ENCODE measurements at places on chromosomes 7 and 10.
A peak's percentile ranks its signal among the peaks of the same experiment; 100 is the strongest.

DNA sequence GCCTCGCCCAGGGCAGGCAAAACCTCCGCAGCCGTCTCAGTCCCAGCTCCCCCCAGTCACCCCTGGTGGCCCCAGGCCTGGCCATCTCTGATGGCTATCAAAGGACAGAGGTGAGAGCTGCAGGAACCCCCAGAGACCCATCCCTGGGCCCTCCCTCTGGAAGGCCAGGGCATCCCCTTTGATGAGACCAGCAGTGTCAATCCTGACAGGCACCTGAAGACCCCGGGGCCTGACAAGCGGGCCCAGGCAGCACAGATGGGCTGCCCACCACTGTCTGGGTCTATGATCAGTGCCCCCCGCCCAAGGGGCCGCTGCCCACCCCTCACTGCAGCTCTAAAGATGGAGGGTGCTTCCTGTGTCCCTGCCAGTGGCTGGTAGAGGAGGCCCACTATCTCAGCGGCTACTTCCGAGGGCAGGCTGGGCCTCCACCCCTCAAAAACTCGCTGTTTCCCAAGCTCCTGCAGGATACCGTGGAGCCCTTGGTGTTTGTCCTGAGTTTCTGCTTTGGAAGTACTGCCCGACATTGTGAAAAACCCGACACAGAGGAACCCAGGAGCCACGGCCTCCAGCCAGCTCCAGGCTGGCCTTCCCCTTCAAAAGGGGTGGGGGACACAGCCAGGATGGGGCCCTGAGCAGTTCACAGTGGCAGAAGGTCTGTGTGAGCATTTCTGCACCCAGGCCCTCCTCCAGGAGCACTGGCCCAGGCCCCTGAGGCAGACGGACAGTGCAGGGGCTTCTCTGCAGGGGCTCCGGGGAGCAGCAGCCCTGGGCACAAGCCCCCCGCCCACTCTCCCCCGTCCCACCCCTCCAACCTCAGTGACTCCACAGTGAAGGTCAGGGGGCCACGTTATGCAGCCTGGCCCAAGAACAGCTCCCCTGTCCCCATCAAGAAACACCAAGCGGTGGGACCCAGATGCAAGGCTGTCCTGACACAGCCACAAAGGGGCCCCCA lies 99.2 kb downstream of the PDGFA start:
- DNase-seq, result no peak

- DNase-seq, result no peak
Measured at GRCh38 chr7:2014391-2015241, 218.1 kb downstream of the MAD1L1 start.

GRCh38 chr7:134902058-134902457 lies 84.2 kb upstream of the AGBL3 start:
- no peak for DNase-seq

GRCh38 chr10:90420637-90421318 lies 437.1 kb downstream of the HTR7 start:
- no peak for DNase-seq

GRCh38 chr10:72252972-72253371 lies 20.8 kb upstream of the DDIT4 start:
- DNase-seq, result no peak

- DNase-seq, result no peak
Measured at GRCh38 chr10:29900865-29901264, 158.5 kb downstream of the JCAD start.

DNA sequence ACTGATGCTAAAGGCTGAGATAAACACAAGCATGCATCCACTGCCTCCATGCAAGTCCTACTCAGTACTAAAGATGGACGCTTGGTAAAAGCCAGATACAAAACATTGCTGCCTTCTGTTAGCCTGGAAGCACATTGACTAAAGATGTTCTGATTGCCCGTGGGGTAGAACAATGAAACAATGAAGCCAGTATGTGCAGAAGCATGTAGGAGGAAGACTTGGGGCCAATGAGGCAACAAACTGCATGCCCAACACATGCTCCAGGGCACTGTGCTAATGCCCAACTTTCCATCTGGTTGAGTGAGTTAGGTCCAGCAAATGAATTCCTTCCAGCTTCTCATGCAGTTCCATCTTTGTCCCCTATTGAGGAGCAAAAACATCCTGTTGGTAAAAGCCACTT lies 1245.5 kb downstream of the GATA3 start:
- DNase-seq, result no peak

DNA sequence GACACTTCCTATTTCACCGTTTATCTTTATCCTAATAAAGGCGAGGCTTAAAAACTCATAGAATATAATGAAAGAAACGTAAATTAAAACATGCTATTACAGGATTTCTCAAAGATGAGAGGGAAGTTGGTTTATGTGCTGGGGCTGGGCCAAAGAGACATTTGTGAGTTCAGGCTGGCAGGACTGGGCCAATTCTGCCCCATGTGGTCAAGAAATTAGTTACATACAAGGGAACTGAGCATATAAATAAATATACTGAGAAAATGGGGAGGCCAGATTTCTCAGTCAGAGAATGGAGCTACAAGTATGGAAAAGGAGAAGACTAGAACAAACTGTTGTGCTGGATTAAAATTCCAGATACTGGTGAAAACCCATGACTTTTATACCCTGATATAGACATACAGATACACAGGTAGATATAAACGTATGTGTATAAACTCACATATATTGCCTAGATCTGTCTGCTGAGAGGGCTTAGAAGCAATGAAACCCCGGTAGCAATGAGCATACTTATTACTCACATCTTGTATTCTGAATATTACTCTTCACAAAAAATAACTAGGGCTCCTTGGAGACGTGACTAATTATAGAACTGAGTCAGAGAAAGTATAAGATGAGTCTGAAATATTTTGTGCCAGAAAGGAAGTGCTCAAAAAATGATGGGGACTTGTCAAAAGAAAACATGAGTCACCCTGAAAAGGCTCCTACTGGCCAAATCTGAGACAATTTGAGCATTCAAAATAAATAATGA lies 155.7 kb upstream of the FGFR2 start:
- peak; percentile 35 for DNase-seq

- no peak for DNase-seq
Measured at GRCh38 chr10:68334672-68335467, 2.1 kb upstream of the PBLD start.

DNA sequence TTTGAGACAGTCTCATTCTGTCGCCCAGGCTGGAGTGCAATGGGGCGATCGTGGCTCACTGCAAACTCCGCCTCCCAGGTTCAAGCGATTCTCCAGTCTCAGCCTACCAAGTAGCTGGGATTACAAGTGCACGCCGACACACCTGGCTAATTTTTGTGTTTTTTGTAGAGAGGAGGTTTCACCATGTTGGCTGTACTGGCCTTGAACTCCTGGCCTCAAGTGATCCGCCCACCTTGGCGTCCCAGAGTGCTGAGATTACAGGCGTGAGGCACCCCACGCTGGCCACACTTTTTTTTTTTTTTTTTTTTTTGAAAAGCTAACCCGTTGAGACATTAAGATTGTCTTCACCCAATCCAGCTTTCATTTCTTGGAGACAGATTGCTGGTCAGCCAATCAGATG lies 2.1 kb downstream of the ZNF273 start:
- DNase-seq, result no peak

GRCh38 chr10:59465088-59465487 lies 102.7 kb upstream of the FAM13C start:
- DNase-seq, result no peak

GRCh38 chr7:1814089-1814811 lies 144.2 kb downstream of the ELFN1 start:
- no peak for DNase-seq

DNA sequence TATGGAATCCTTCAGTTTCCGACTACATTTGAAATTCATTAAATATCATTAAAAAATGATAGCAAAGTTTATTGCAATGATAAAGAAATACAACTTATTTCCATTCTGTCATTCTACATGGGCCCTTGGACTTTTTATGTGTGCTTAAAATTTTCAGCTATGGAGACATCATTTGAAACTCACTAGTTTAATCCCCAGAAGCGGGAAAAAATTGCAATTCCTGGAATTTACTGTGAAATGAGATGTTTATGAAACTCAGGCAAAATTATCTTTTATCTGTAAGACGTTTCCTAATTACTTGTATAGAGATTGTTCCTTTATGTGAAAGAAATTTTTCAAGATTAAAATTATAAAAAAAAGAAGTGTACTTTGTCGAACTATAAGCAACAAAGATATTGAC lies 213.4 kb downstream of the PARD3 start:
- DNase-seq, result no peak

GRCh38 chr10:121600611-121601010 lies 2.4 kb upstream of the FGFR2 start:
- DNase-seq, result no peak

DNA sequence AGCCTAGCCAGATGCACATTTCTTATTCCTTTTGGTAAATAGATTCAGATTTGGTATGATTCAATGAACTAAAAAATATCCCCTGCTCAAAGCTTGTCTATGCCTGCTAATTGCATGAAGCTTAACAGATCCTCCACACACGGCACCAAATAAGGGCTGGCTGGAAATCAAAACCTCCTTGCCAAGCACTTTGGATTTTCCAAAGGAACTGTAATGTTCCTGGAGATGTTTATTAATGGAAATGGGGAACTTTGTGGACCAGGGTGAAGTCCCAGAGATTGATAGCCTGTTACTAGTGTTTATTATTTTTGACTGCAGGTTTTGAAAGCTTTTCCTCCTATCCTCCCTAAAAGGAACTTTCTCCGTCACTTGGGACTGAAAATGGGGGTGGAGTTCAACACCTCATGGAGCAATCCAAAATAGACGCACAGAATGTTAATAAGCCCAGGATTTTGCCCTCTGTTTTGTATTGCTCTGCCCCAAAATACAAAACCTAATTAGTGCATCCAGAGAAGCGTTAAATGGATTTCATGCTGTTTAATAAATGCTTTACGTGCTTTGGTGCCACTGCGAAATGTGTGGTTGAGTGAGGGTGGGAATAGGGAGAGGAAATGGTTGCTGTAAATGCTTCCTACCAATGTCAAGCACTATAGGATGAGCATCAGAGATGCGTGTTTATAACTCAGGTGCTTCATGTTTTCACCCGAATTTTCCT lies 1027.7 kb downstream of the LRMDA start:
- no peak for DNase-seq

GRCh38 chr10:103622935-103623574 lies 129.6 kb downstream of the NEURL1 start:
- no peak for DNase-seq

DNA sequence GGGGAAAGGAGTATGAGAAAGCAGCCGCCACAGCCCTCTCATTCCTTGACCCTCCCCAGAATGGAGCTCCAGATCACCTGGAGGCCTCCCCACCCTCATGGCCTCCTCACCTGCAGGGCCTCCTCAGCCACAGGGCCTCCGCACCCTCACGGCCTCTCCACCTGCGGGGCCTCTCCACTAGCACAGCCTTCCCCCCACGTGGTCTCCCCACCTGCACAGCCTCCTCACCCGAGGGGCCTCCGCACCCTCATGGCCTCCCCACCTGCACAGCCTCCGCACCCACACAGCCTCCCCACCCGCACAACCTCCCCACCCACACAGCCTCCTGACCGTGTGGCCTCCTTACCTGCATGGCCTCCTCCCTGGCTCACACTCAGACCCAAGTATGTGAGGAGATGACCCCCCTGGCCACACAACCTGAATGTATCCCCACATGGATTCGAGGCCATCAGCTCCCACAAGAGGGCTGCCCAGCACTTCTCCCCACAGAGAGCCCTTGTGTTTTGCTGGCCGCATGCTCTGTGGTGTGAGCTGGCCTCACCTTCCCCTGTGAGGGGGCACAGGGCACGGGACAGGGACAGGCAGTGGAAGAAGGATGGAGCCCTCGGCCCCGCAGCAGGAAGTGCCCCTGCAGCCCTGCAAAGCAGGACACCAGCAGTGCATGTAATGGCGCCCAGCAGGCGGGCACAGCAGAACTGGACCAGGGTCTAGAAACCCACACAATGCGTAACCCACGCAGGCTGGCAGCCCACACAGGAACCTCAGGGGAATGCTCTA lies 3.1 kb downstream of the DIP2C start:
- DNase-seq, result no peak

DNA sequence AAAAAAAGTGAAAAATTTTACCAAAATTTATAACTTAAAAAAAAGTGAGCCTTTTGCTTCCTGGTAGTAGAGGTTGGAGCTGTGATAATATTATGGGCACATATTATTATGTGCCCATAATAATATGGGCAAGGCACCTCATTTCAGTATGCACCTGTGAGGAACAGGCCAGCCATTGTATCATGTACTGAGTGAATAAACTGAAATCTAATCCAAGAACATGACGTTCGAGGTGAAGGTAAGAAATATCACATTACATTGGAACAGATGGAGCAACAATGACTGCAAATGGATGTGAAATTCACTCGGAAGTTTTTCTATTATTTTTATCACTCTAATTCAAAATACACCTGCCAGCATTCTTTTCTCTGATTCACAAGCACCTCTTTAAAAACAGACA lies 216.0 kb downstream of the KLF6 start:
- DNase-seq, result no peak

DNA sequence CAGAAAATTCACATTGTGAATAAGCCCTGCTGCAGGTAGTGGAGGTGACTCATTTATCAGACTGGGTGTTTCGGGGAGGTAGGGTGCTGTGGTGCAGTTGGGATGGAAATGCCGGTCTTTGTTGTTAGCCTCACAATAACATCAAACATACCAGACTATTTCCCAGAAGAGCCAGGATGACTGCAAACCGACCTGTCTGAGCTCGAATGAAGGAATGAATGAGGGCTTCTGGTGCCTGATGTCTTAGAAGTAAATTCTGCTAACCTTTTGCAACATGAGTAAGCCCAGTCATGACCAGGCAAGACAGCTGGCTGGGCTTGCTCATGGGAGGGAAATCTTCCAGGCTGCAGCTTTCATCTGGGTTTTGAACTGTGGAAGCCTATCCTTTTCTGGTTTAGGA lies 2.4 kb upstream of the VDAC2 start:
- DNase-seq, result no peak

GRCh38 chr10:71857934-71858890 lies 7.2 kb upstream of the PSAP start:
- no peak for DNase-seq

DNA sequence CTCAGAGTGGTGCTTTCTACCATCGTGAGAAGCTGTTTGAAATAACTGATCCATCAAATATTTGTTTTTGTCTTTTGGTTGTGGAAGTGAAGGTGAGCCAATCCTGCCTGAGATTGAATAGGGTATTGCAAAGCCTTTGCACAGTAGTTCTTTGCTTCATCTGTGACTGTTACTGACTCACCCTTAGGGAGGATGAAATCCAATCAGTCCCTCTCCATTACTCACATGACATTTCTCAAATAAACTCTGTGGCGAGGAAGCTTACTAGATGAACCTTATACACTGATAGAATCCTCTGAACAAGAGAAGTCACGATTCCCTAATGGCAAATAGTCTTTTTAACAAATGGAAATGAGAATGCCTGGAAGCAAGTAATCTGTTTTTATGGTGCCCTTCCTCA lies 31.9 kb downstream of the HEPACAM2 start:
- DNase-seq, result no peak

GRCh38 chr10:91711885-91712680 lies 79.2 kb upstream of the PPP1R3C start:
- DNase-seq, result no peak

All from HEK293T (cell line).